ENCODE measurements at places on chromosomes 13 and 19.

DNA sequence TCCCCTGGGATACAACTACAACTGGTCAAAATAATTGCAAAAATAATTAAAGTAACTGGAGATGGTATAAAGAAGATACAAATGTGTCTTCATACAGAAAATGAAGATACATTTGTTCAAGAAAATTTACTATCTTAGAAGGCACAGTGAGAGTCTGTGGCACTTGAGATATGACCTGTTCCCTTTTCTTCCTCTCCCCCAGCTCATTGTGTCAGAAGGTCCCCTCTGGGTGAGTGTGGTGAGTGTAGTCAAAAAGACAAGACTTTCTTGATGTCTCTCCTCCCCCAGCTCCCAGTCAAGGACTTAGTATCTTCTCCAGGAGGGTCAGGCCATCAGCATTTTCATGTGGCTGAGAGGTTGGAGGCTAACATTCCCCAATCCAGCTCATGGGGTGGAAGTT, 51.7 kb downstream of the EDNRB start:
- DNase-seq, result no peak

GRCh38 chr13:31913459-31913858, 118.1 kb upstream of the FRY start:
- no peak for DNase-seq

DNA sequence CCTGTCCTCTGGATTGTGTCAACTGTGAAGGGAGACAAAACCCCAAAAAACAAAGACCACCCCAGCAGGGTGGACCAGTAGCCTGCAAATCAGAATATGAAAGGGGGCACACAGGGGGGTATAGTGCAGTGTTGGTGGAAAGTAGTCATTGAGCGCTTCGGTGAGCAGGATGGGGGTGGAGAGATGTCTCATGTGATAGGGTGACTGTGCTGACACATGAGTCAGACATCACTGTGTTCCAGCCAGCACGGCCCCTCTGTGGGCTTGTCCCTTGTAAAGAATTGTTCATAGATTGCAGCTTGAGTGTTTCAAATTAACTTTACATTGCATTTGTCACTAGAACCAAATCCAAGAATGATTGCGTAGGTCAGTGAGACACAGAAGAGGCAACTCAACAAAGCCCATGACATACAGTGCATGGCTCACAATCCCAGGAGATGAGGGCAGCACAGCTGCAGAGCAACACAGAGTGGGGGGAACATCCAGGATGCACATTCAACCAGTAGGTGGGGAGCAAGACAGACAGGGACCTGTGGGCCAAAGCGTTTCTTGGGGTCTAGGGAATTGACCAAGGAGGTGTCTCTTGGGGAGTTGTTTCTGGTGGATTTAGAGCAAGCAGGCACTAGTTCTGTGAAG, 7.5 kb downstream of the ZNF440 start:
- DNase-seq, result no peak

- no peak for DNase-seq
Measured at GRCh38 chr13:98181111-98181815, 4.2 kb upstream of the RNF113B start.

GRCh38 chr13:99399623-99399974, 92.4 kb upstream of the GPR183 start:
- no peak for DNase-seq

GRCh38 chr13:25840931-25841330, 210.9 kb downstream of the SHISA2 start:
- DNase-seq, result no peak

Data from SK-N-SH (cell line).